ENCODE measurements at places on chromosomes 4 and X.

GRCh38 chr4:47330866-47331265, 132.6 kb downstream of the COMMD8 start:
- DNase-seq: no peak

DNA sequence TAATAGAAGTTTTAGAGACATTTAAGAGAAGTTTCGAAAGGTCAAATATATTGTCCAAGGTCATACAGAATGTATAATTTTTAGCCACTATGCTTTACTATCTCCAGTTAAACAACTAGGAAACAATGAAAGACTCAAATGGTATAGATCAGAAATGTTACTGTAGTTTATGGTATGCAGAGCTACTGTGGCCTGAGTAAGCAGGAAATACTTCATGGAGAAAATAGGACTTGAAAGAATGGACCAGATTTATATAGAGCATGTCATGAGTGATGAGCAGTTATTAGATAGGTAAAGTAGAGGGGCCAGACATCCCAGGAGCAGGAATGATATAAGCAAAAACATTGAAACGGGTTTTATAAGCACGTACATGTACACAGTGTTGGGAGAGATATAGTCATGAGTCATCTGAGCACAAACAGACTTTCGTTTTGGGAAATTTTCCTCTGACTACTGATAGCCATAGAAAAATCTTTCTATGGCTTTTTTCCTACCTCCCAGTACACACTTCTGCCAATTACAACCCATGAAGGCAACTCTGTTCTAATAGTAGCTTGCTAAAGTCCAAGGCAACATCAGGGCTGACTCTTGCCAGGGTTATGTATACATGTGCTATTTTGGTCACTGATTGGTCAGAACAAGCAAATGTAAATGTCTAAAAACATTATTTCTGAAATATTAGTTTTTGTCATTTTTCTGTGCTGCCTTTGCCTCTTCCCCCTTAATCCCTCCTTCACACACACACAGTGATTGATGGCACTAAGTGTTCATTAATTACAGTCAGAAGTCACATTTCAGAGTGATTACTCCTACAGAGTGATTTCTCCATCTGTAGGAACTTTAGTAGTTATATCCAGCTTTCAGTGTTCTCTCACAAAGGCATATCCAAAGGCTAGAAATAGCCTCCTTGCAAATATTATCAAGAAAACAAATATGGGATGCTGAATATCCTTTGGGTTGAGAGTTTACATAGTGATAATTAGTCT, 198.7 kb downstream of the ENOX2 start:
- no peak for DNase-seq

- DNase-seq: no peak
Observed at GRCh38 chr4:152953514-152953913, 17.4 kb downstream of the FHDC1 start.

DNA sequence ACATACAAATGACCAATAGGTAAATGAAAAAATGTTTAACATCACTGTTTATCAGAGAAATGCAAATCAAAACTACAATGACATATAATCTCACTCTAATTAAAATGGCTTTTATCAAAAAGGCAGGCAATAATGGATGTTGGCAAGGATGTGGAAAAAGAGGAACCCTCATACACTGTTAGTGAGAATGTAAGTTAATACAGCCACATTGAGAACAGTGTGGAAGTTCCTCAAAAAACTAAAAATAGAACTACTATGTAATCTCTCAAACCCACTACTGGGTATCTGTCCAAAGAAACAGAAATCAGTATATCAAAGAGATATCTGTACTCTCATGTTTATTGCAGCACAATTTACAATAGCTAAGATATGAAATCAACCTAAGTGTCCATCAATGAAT, 165.9 kb upstream of the HHIP start:
- no peak for DNase-seq

- DNase-seq: no peak
Observed at GRCh38 chr4:143399113-143399949, 62.7 kb downstream of the GAB1 start.

DNA sequence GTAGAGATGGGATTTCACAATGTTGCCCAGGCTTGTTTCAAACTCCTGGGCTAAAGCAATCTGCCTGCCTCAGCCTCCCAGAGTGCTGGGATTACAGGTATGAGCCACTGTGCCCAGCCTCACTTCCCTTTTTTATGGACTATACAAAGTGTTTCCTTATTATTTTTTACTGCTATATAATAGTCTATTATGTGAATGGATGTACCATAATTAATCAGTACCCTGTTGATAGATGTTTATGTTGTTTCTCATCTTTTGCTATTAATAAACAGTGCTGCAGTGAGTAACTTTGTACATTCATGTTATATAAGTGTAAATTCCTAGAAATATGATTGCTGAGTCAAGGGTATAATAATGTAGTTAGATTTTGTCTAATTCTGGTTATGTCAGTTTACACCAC, 35.8 kb upstream of the LARP1B start:
- no peak for DNase-seq

GRCh38 chrX:13088156-13088487, 43.7 kb upstream of the FAM9C start:
- DNase-seq: no peak

DNA sequence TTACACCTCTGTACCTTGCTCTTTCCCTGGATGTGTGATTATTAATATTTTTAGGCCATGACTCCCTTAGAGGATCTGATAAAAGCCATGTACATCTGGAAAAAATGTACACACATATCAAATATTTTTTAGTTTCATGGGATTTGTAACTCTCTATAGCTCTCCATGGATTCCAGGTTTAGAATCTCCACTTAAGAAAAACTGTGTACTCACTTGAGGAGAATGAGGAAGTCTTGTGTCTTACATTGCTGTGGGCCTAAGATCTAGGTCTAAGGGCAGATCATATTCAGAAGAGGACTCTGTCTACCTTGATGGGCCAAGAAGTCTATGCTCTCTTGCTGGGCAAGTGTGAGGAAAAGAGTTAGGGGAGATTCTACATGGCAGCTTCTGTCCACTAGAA, 98.0 kb downstream of the RRAGB start:
- no peak for DNase-seq

DNA sequence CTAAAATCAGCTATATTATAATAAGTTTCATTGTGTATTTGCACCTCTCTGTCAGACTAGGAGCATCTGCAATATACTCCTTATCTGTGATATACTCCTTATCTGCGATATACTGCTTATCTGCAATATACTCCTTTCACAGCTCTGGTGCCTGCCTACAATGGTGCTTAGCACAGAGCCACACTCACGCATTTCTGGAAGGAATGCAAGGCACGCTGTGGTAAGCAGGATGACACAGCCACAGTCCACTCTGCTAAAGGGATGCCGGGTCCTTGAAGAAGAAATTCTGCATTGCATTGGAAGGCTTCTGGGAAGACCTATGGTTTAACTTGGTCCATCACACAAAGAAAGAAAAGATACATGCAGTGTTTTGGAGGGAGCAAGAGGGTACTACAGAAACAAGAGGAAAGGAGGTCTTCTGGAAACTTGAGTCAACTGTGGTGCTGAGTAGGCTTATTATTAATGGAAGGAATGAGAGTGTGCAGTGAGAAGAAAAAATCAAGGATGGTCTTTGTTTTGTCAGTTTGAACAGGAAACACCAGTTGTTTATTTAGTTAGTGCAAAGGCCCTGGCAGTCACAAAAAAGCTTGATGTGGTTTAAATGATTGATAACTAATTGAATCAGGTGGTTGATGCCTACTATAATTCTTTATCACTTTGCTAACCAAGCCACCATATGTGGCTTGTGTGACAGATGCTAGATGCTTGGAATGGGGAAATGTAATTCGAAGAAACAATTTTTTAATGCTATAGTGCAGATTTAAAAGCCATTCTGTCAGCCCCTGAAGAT, 342.3 kb downstream of the GRXCR1 start:
- DNase-seq: no peak

GRCh38 chr4:123102897-123103471, 180.6 kb upstream of the NUDT6 start:
- no peak for DNase-seq

DNA sequence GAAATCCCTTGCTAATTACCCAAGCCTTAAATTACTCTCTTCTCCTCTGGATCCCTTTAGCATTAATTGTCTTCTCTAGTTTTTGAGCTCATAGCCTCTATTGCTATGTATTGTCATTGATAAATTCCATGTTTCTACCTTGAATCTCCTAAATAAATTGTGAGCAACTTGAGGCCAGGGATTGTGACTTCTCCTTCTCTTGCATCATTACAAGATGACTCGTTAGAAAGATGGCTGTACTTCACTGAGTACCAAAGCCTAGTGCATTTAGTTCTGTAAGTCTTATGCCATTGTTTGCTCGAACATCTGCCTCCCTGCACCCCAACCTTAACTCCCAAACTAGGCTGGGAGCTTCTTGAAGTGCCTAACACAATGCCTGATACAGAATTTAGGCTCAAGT, 15.3 kb downstream of the VSIG4 start:
- DNase-seq: no peak

GRCh38 chrX:46627711-46628419, 54.3 kb downstream of the CHST7 start:
- no peak for DNase-seq

- no peak for DNase-seq
Observed at GRCh38 chrX:38660395-38661102, 99.2 kb downstream of the TSPAN7 start.

GRCh38 chrX:43822014-43822413, 60.2 kb downstream of the MAOB start:
- DNase-seq: no peak

GRCh38 chr4:40232610-40233009, 35.8 kb downstream of the RHOH start:
- no peak for DNase-seq

GRCh38 chrX:150616863-150617198, 48.4 kb downstream of the MTM1 start:
- no peak for DNase-seq

- no peak for DNase-seq
Observed at GRCh38 chr4:143643399-143643798, 57.1 kb downstream of the FREM3 start.

GRCh38 chr4:79561751-79562150, 153.7 kb upstream of the GK2 start:
- DNase-seq: no peak

Measured in stimulated activated CD8-positive, alpha-beta memory T cell treated with anti-CD3 and anti-CD28 coated beads, Interleukin-12 subunit alpha, Interleukin-12 subunit beta, amount 100 ng/mL, for 1 hour (primary cell).